ENCODE measurements at places on chromosomes 5 and 9.

- DNase-seq, result no peak
These were observed 2.6 kb upstream of the NSD1 start for GRCh38 chr5:177131019-177131320.

DNA sequence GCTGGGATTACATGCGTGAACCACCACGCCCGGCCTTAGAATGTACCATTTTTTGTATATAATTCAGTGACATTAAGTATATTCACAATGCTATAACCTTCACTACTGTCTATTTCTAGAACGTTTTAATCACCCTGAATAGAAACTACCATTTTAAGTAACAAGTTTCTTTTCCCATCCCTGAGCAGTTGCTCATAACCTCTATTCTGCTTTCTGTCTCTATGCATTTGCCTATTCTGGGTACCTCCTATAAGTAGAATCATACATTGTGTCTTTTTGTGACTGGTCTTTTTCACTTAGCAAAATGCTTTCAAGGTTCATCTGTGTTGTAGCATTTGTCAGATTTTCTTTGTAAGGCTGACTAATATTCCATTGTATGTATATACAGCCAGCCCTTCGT is 39.9 kb downstream of the DDX46 start:
- no peak for DNase-seq

DNA sequence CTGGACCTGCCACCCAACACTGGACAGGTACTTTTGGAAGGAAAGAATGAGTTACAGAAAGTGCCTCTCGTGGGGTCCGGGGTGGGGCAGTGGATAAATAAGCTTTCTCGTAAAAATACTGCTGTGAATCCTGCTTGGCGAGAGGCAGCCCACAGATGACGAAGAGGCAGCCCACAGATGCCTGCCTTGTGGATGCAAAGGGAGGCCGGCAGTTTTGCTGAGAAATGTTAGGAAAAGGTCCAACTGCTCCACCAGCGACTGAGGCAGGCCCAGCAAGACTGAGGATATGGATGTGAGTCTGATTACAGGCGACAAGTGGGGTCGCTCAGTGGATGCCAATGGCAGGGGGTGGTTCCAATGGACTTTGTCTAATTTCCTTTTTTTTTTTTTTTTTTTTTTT is 79.1 kb upstream of the PPP1R26 start:
- DNase-seq, result no peak

GRCh38 chr9:124306098-124306735 is 48.5 kb downstream of the NEK6 start:
- DNase-seq, result no peak

GRCh38 chr5:32274548-32275395 is 38.0 kb downstream of the MTMR12 start:
- DNase-seq, result no peak

- no peak for DNase-seq
These were observed 389.1 kb downstream of the GADD45G start for GRCh38 chr9:89993678-89994630.

GRCh38 chr9:71446473-71447411 is 321.6 kb downstream of the CEMIP2 start:
- DNase-seq, result no peak

DNA sequence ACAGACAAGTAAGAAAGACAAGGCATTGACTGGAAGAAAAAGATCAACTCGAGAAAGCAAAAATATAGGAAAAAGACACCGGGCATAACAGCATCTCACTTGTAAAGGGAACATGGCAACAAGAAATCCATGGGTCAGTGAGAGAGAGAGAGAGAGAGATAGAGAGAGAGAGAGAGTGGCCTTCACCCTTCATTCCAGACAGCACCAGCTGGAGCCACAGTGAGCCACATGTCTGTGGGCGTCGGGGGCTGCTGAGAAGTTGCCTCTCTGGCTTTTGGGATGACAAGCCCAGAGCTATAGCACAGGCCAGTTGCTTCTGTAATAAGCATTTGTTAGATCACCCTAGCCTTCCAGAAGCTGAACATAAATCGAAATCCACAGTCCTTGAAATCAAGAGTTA is 20.3 kb upstream of the ENC1 start:
- no peak for DNase-seq

GRCh38 chr5:5278815-5279381 is 138.8 kb downstream of the ADAMTS16 start:
- no peak for DNase-seq

- peak; percentile 12 for DNase-seq
These were observed 789.3 kb downstream of the SEMA5A start for GRCh38 chr5:8756498-8757084.

GRCh38 chr5:66929281-66929680 is 267.3 kb downstream of the CD180 start:
- DNase-seq, result no peak

GRCh38 chr5:173909199-173909598 is 21.1 kb downstream of the CPEB4 start:
- no peak for DNase-seq

DNA sequence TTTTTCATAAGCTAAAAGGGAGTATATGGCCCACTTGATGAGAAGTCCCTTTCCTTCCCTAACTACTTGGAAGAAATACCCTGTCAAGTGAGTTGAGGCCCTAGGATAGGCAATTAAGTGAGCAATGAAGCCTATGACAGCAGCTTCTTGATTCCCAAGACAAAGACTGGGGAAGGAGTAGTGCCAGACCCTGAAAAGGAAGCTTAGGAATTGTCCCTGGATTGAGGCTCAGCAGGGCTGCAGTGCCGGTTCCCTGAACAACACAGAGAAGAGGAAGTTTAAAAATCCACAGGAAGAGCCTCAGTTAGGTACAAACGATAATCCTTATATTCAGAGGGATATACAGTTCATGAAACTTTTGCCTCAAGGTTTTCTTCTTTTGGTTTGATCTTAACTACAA is 61.8 kb upstream of the RAD23B start:
- DNase-seq, result no peak

DNA sequence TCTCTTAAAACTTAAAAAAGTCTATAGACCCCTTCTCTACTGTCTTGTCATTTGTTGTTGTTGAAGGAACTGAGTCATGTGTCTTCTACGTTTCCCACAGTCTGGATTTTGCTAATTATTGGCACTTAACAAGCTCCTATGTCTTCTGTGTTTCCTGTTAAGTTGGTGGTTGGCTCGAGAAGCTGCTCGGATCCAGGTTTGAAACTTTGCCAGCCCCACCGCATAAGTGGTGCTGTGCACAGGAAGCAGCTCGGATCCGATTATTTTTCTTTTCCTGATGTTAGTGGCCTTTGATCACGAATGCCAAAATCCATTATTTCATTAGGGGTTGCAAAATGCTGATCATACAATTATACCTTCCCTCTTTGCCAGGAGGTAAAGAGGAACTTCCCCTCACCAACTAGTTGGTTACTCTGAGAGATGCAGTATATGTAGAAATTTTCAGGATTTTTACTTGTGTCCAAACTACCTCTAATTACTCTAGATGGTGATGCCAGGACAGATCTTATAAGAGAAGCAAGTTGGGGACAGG is 186.5 kb downstream of the NSG2 start:
- DNase-seq, result no peak

DNA sequence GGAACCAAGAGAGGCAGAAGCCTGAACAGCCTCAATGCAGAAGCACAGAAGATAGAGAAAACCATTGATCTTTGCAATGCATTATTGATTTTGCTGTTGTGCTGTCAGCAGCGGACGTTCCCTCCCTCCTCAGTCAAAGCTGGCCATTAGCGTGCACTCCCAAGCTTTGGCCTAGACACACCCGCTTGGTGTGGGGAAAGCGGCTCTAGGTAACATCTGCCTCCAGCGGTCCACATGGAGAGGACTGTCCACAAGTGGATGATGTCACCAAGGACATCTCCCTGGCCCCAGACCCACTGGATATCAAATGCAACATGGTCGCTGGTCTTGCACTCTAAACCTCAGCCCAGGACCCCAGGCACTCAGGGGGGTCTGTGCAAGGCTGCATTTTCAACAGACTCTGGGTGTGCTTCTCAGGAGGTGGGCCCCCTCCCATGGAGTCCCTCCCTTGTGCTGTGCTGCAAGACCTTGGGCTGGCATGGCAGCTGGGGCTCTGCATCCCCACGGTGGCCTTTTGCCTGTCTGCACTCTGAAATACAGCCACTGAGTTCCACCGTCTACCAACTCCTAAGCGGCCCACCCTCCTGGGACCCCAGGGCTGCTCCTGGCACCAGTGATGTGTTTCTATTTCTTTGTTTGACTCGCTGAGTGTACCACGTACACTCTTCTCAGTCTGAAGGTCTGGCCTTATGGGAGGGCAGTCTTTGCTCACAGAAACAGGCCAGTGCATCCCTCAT is 1.9 kb downstream of the SEMA4D start:
- no peak for DNase-seq

- no peak for DNase-seq
These were observed 185.3 kb upstream of the WWC1 start for GRCh38 chr5:168106008-168106761.

GRCh38 chr9:131270171-131271015 is 5.9 kb downstream of the FAM78A start:
- no peak for DNase-seq

- DNase-seq, result no peak
These were observed 116.6 kb upstream of the SLC44A1 start for GRCh38 chr9:105127863-105128220.

GRCh38 chr5:181184845-181185216 is 20.2 kb downstream of the TRIM7 start:
- DNase-seq, result no peak

DNA sequence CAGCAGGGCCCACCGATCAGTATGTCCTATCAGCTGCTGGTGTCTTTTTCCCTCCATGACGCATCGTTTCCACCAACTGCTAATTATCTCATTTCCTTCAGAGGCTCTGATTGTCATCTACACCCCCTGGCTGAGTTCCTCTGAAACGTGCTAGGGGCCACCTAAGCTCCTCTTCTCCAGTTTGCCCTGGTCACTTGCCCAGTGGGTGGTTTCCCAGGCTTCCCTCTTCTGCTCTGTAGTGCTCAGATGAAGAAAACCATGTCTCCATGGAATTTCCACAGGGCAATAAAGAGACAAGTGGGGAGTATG is 65.3 kb downstream of the TSTD2 start:
- DNase-seq, result no peak

GRCh38 chr5:67037171-67037570 is 159.4 kb downstream of the CD180 start:
- DNase-seq, result no peak

GRCh38 chr9:38009035-38009501 is 60.0 kb downstream of the SHB start:
- DNase-seq, result no peak

- DNase-seq, result no peak
These were observed 2.1 kb downstream of the CCNO start for GRCh38 chr5:55231029-55231918.

GRCh38 chr5:142215915-142216681 is 107.5 kb downstream of the NDFIP1 start:
- no peak for DNase-seq

- no peak for DNase-seq
These were observed 483 bp downstream of the G3BP1 start for GRCh38 chr5:151772029-151772845.

GRCh38 chr5:135347392-135347791 is 51.6 kb downstream of the MACROH2A1 start:
- DNase-seq, result no peak

DNA sequence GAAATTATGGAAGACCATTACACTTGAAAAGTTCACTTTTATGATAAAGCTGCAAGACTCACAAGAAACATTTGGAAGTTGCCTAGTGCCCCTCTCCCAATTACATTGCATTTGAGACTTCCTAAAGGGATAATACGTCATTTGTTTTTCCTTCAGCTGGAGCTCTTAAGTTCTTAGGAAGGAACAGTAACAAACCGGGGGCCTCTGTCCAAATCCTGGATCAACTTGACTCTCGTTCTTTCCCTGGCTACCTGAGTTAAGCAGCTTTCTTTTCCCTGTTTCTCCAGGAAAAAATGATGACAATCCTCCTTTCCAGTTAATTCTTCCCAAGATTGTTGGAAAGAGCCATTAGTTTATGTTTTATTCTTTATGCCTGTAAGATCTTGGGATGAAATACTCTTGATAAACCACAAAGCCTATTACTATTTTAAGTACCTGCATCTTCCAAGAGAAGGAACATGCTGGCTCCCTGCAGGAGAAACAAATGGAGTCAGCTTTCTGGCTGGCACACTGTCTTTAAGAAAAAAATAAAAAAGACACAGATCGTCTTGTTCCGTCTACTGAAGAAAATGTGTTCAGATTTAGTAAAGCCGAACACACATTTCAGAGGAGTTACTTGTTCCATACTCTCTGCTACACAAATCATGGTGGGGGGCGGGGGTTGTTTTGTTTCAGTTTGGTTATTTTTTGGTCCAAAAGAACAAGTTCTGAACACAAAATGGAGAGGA is 297.9 kb downstream of the EFNA5 start:
- DNase-seq, result no peak

DNA sequence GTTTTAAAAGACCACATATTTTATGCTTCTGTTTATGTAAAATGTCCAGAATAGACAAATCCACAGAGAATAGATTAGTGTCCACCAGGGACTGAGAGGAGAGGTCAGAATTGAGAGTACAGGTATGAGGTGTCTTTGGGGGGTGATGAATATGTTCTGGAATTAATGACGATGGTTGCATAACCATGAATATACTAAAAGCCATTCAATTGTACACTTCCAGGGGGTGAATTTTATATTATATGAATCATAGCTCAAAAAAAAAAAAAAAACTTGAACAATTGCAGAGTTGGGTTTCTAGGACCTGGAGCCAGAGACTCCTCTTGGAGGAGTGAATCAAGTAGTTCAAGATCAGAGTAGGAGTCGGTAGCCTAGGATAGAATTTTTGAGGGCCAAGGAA is 57.8 kb upstream of the RUSC2 start:
- DNase-seq, result no peak

DNA sequence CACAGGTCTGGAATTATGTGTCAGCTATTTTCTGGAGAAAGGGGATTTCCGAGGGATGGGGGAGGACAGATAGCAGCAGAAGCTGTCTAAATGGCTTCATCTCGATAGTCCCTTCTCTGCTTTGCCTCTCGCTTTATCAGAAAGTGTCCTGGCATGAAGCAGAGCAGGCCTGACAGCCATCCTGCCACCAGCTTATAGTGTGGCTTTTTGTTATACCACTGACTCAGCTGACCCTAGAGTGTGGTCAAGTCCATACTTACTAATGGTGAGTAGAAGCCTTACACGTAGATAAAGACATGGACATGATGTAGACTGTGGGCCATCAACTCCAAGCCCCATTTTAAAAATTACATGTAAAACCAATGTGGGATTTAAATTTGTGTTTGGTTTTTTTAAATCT is 50.0 kb downstream of the RCL1 start:
- DNase-seq, result no peak

GRCh38 chr5:45696206-45696836 is at the start of gene HCN1:
Gene HCN1, minus strand, starts transcription at chr5:45696380.
- DNase-seq, result no peak

DNA sequence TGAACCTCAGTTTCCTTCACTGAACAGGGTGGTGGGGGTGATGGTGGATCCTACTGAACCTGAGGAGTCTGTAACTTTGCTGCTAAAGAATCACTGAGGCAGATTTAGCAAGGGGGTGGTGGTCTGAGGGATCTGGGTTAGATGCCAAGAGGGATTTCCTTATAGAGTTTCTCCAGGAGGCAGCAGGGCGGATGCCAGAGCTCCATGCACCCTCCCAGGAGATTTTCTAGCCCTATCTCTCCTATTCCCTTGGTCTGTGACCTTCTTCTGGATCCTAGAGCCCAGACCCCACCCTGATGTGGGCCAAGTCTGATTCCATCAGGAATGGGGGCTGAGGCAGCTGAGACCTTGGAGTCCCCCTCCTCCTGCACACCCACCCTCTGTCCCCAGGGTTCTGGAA is 6.0 kb downstream of the PTGS1 start:
- DNase-seq, result no peak

GRCh38 chr9:4375424-4376200 is 75.7 kb upstream of the GLIS3 start:
- DNase-seq, result no peak

GRCh38 chr5:137142346-137142745 is 356.8 kb downstream of the SPOCK1 start:
- DNase-seq, result no peak
